ENCODE measurements at places on chromosomes 3 and 15.

- H3K27ac ChIP-seq = no peak overlapping the region
- no peaks in the 10 kb centered on the region for H3K36me3 ChIP-seq
- H3K4me1 ChIP-seq = peaks cover 24% of the 10 kb centered on the region
- DNase-seq = no peak
- no peak overlapping the region for H3K4me3 ChIP-seq
- H3K27me3 ChIP-seq = peaks cover 5% of the 10 kb centered on the region
Measured at GRCh38 chr3:188148318-188148717, 5.6 kb upstream of the LPP start.

GRCh38 chr3:183142199-183142598, 20.3 kb downstream of the LAMP3 start:
- no peaks in the 10 kb centered on the region for H3K27me3 ChIP-seq
- DNase-seq = no peak
- no peaks in the 10 kb centered on the region for H3K4me1 ChIP-seq

DNA sequence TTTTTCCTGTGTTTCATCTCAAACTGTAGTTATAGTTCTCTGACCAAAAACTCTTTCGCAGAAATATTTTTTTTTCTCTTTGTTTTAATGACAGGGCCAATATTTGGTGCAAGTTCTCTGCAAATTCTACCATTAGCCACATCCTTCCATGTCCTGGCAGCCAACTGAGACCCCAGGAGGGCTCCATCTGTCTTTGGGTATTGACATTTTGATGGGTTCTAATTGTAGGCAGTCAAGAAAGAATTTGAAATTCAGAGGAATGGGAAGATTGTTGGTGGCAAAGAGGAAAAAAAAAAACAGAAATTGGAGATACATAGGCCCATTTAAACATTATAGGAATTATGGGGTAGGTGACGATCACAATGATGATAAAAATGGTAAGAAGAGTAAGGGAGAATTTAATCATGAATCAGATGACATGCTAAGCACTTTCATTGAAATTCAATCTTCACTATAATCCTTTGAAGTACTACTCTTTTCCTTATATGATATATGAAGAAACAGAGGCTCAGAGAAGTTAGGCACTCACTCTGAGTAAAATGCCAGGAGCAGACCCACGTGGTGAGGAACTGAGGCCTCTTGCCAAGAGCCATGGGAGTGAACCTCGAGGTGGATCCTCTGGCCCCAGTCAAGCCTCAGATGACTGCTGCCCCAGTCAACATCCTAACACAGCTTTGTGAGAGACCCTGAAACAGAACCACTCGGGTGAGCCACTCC, 151.4 kb downstream of the PDZRN3 start:
- H3K36me3 ChIP-seq = peaks cover 15% of the 10 kb centered on the region
- H3K27me3 ChIP-seq = no peaks in the 10 kb centered on the region

DNA sequence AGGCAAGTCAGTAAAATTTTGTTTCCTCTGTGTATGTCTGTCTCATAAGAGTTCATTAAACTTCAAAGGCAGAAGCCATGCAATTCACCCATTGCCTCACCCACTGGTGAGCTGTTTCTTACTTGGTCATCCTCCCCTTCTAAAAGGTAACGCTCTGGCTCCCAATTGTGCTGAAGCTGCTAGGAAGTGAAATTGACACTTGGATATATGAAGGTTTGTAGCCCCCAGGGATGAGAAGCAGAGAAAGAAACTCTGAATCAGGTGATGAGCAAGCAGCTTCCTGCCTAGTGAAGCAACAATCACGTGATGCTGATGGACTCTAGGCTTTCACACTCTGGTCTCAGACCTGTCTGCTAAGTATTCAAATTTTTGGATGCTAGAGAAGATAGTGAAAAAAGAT, 70.7 kb downstream of the CD200R1L start:
- no peak overlapping the region for H3K4me3 ChIP-seq
- no peaks in the 10 kb centered on the region for H3K36me3 ChIP-seq
- no peak overlapping the region for H3K27ac ChIP-seq
- H3K4me1 ChIP-seq = no peaks in the 10 kb centered on the region
- DNase-seq = no peak
- H3K27me3 ChIP-seq = peaks cover 5% of the 10 kb centered on the region

GRCh38 chr15:87082581-87082980, 1002.9 kb downstream of the AGBL1 start:
- no peaks in the 10 kb centered on the region for H3K36me3 ChIP-seq
- H3K4me1 ChIP-seq = peaks cover 4% of the 10 kb centered on the region
- DNase-seq = no peak

DNA sequence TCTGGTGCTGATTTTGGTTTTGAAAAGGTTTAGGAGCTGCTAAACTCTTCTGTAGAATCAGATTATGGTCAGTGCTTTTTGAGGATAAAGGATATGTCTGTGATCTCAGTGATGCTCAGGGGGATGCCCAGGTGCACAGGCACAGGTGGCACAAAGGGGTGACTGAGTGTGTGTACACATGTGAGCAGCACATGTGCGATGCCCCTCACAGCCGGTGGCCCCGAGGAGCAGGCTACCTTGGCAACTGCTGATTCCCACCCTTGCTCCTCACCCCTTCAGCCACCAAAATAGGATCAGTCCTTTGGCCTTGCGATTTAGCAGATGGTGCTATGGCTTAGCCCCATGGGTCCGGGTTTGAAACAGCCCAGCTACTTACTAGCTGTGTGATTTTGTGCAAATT, 51.1 kb downstream of the POMGNT2 start:
- peaks cover 3% of the 10 kb centered on the region for H3K27me3 ChIP-seq
- DNase-seq = no peak
- no peak overlapping the region for H3K4me3 ChIP-seq
- no peak overlapping the region for H3K27ac ChIP-seq
- H3K36me3 ChIP-seq = peaks cover 14% of the 10 kb centered on the region

DNA sequence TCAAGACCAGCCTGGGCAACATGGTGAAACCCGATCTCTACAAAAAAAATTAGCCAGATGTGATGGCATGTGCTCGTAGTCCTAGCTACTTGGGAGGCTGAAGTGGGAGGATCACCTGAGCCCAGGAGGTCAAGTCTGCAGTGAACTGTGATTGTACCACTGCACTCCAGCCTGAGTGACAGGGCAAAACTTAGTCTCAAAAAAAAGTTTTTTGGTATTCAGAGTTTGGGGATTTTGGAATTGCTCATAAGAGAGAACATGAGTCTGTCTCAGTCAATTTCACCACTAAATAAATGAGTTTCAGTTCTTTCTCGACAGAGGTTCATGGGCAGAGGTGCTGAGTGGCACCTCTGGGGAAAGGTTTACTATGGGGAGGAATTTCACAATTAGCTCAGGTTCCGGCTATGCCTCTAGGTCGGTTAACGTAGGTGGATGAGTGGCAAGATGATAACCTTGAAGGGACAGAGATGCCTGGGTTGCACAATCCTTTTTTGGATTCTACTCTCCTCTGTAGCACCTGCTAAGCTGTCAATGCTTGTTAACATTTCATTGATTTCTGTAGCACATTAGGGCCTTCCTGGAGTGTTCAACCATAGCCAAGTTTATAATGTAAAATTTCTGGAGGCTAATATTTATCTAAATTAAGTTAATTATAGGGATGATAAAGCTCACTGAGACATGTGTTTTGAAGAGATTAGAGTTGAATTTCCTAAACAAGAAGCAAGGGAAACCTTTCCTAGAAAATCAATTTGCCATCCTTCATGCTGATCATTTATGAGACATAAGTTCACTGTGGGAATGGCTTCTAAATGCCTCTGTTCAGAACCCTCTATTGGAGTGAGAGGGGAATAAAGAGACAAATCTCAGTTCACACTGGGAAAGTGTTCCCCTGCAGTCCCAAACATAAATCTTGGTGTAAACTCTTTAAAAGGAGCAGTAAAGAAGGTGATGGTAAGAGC, 37.4 kb upstream of the DCP1A start:
- H3K4me3 ChIP-seq = no peak overlapping the region
- no peaks in the 10 kb centered on the region for H3K36me3 ChIP-seq
- H3K4me1 ChIP-seq = no peaks in the 10 kb centered on the region
- H3K27me3 ChIP-seq = no peaks in the 10 kb centered on the region
- no peak for DNase-seq

DNA sequence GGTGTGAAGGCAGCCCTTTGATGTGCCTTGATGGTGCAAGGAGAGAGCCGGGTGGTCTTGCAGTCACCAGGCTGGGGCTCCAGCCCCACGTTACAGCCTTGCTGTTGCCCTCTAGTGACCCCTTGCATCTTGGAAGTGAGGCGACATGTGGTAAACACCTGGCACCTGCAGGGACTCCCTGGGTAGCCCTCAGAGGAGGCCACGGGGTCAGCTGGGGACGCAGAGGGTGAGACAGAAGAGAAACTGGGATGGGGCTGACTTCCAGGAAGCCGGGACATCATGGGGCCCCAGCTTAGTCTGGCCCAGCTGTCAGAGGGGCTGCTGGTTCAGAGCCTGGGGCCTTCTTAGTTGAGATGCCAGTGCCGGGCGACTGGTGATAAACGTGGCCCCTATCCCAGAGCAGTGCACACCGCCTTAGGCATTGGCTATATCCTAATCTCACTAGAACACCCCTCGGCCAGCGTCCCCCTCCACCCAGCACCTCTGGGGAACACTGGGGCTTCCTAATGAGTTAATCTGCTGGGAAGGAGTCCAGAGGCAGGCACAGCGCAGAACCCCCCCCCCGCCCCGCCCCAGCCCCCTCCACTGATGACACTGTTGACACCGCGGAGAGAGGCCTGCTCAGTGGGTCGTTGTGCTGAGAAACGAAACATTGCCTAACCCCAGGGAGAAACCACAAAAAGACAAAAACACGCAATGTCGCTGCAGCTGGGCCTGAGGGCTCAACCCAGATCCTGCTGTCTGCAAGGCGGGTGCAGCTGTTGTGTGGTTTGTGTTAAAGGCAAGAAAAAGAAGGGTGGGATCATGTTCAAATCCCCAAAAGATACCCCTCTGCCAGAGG, 60.5 kb upstream of the KLF13 start:
- H3K36me3 ChIP-seq = no peaks in the 10 kb centered on the region
- no peak overlapping the region for H3K4me3 ChIP-seq
- H3K4me1 ChIP-seq = peaks cover 11% of the 10 kb centered on the region

GRCh38 chr3:186682812-186683211, 17.0 kb downstream of the HRG start:
- no peak overlapping the region for H3K27ac ChIP-seq
- peaks cover 13% of the 10 kb centered on the region for H3K27me3 ChIP-seq
- H3K4me3 ChIP-seq = no peak overlapping the region
- no peak for DNase-seq
- H3K4me1 ChIP-seq = no peaks in the 10 kb centered on the region

GRCh38 chr3:106420628-106421027, 551.8 kb upstream of the CBLB start:
- H3K27ac ChIP-seq = no peak overlapping the region
- no peaks in the 10 kb centered on the region for H3K36me3 ChIP-seq

- DNase-seq = no peak
- peaks cover 24% of the 10 kb centered on the region for H3K36me3 ChIP-seq
- H3K27me3 ChIP-seq = peaks cover 9% of the 10 kb centered on the region
Measured at GRCh38 chr15:49842031-49842730, 221.3 kb downstream of the DTWD1 start.

GRCh38 chr3:113499081-113499480, 15.9 kb downstream of the SPICE1 start:
- H3K4me3 ChIP-seq = no peak overlapping the region
- peaks cover 6% of the 10 kb centered on the region for H3K36me3 ChIP-seq
- H3K27me3 ChIP-seq = no peaks in the 10 kb centered on the region

DNA sequence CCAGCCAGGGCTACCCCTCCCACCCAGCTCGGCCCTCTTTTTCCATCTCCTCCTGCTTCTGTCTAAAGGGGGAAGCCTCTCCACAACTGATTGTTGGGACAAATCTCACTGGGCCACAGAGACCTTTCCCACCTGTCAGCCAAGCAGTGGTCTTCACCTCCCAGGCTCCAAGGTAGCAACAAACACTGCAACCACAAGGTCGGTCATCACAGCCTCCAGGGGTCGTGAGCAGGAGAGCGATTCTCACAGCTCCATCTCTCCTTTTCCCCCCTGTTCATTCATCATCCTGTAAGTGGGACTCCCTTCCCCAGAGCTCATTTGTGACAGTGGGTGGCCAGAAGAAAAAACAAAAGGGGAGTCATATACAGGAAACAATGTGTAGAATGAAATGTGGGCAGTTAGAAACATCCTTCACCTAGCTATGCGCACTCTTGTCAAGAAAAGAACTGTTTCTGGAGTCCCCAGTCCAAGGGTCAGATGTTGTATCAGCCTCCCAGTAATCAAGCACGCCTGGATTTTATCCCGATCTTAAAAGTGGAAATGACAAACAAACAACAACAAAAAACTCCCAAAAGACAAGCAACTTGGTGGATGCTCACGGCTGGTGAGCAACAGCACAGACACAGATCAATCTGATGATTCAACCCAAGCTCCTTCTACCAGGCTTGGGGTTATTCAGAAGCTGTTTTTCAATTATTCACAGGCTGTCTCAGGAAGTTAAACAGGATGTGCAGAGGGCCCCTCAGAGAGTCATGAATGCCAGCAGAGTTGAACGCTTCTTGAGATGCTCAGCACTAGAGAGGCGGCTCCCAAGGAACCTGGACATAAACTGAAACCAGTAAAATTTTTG, 22.4 kb downstream of the LYZL4 start:
- H3K36me3 ChIP-seq = no peaks in the 10 kb centered on the region
- no peaks in the 10 kb centered on the region for H3K27me3 ChIP-seq
- H3K4me1 ChIP-seq = no peaks in the 10 kb centered on the region
- no peak for DNase-seq
- no peak overlapping the region for H3K27ac ChIP-seq

- no peak overlapping the region for H3K4me3 ChIP-seq
- no peaks in the 10 kb centered on the region for H3K27me3 ChIP-seq
- no peak overlapping the region for H3K27ac ChIP-seq
- no peak for DNase-seq
- peaks cover 10% of the 10 kb centered on the region for H3K4me1 ChIP-seq
Measured at GRCh38 chr15:58390118-58390517, 41.7 kb upstream of the LIPC start.

GRCh38 chr15:67025719-67026609, 39.4 kb upstream of the SMAD3 start:
- no peaks in the 10 kb centered on the region for H3K36me3 ChIP-seq
- H3K4me3 ChIP-seq = no peak overlapping the region
- H3K4me1 ChIP-seq = peaks cover 57% of the 10 kb centered on the region
- no peaks in the 10 kb centered on the region for H3K27me3 ChIP-seq
- DNase-seq = no peak

DNA sequence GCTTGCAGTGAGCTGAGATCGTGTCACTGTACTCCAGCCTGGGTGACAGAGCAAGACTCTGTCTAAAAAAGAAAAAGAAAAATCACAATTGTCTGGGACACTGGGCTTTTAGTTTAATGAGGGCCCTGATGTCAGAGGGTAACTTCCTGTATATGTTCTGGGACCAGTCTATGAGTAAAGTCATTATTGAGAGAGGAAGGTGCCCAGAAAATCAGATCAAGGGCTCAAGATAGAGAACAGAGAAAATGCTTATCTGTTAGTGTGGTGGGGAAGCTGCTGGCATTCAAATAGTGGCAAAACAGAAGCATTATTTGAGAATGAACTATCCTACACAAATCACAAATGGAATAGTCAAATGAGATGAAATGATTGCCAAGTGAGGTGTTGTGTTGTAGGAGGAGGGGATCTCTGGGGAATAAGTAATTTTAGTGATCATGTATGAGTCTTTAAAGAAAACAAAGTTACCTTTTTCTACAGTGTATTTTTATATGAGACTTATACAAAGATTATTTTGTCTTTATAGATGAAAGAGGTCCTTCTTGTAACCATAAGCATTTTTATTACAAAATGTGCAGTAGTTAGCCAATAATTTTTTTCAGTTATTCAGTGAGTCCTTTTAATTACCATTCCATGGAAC, 13.4 kb downstream of the ARIH2 start:
- no peaks in the 10 kb centered on the region for H3K27me3 ChIP-seq
- H3K4me1 ChIP-seq = no peaks in the 10 kb centered on the region
- peaks cover 68% of the 10 kb centered on the region for H3K36me3 ChIP-seq
- DNase-seq = no peak

GRCh38 chr3:45154641-45155147, 8.5 kb upstream of the CDCP1 start:
- H3K27me3 ChIP-seq = no peaks in the 10 kb centered on the region
- no peaks in the 10 kb centered on the region for H3K36me3 ChIP-seq
